ENCODE measurements at places on chromosomes 5 and 9. TPM values are rescaled to one million over a fixed set of nuclear protein-coding genes. Genes with fewer than 3 reads are reported as not detected.

Gene ENTREP1
- 7.2 TPM for polyA plus RNA-seq

Gene CER1
- polyA plus RNA-seq: not detected

Gene PCDHGB5
- polyA plus RNA-seq: 4.7 TPM

Gene ROPN1L
- polyA plus RNA-seq: 0.72 TPM

Gene DRD1
- polyA plus RNA-seq: 0.81 TPM

Gene HACD4
- polyA plus RNA-seq: 3.8 TPM

Gene CBY3
- polyA plus RNA-seq: 0.11 TPM

Gene NPR3
- polyA plus RNA-seq: 1.8 TPM

Gene S1PR3
- polyA plus RNA-seq: 47.4 TPM

Gene SMC5
- polyA plus RNA-seq: 14.5 TPM

Gene SLCO6A1
- not detected for polyA plus RNA-seq

Gene CYSTM1
- polyA plus RNA-seq: 65.2 TPM

Gene JAK2
- 13.7 TPM for polyA plus RNA-seq

Gene ANKRD34B
- not detected for polyA plus RNA-seq

Gene IFNA10
- polyA plus RNA-seq: not detected

Gene CORO2A
- 3.4 TPM for polyA plus RNA-seq

Gene CARTPT
- 3.9 TPM for polyA plus RNA-seq

Gene FOXE1
- not detected for polyA plus RNA-seq

Gene GGTA1
- polyA plus RNA-seq: 5.1 TPM

Gene NHP2
- 203 TPM for polyA plus RNA-seq

Gene CDX1
- polyA plus RNA-seq: not detected

Gene TAL2
- not detected for polyA plus RNA-seq

Gene SLC25A2
- not detected for polyA plus RNA-seq

Gene PKD2L2
- polyA plus RNA-seq: 0.11 TPM

Gene GABRA6
- not detected for polyA plus RNA-seq

Gene ANKH
- polyA plus RNA-seq: 23.0 TPM

All from urinary bladder (tissue), 4 donors.